ENCODE measurements at places on chromosomes 1 and 21.
A peak's percentile ranks its signal among the peaks of the same experiment; 100 is the strongest.

DNA sequence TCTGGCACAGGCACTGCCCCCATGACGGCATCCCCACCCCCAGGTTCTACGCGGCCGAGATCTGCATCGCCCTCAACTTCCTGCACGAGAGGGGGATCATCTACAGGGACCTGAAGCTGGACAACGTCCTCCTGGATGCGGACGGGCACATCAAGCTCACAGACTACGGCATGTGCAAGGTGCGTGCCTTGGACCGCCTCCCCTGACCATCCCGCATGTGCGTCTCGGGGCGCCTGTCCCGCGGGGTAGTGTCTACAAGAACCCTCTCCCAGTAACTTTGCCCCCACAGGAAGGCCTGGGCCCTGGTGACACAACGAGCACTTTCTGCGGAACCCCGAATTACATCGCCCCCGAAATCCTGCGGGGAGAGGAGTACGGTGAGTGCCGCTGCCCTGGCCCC is 22.6 kb downstream of the FAAP20 start:
- no peak for DNase-seq

GRCh38 chr21:39720126-39720778 is 24.7 kb upstream of the IGSF5 start:
- DNase-seq, result no peak

DNA sequence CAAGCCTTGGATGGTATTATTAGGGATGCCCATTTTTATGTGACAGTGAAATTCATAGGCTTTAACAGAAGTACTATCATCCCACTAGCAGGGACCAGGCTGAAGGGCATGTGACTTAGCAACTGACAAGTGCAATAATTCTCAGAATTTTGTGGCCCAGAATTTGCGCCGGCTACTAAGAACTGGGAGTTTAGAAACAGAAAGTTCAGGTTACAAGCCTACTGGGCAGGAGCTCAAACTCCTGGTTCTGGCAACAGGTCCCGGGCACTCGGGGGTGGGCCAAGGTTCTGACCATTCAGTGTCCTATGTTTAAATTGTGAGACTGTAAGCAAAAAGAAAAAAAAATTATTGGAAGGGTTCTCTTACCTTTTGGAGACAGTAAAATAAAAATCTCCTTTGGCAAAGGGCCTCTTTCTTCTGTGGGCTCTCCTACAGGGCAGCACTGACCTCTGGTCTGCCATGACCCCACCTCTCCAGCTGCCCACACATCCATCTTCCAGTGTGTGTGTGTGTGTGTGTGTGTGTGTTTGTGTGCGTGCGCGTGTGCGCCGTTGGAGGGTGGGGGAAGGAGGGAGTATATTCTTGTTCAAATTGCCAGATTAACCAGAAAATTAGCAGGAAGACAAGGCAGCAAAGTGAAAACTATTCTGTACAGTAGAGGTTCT is 26.1 kb downstream of the IRF2BP2 start:
- no peak for DNase-seq

GRCh38 chr1:232743999-232744398 is 61.2 kb upstream of the MAP10 start:
- DNase-seq, result no peak

- no peak for DNase-seq
Observed at GRCh38 chr1:31428436-31429221, 15.6 kb downstream of the SERINC2 start.

DNA sequence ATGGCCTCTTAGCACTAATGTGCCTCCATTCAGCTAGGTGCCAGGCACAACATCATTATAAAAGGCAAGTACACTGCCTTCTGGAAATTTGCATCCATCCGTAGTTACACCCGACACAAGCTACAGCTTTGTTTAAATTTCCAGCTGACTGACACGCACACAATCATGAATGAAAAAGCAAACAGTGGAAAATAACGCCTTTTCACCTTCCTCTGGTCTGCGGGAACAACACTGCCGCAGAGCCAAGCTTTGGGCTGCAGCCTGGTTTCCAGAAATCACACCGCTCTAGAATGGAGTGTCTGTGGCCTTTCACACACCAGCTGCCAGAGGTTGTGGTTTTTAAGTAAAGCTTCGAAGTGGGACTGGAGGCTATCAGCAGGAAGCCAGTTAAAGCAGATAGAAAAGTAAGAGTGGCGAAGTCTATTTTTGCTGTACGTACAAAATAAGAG is 142.8 kb upstream of the COA6 start:
- DNase-seq, result no peak

GRCh38 chr1:173112129-173112528 is 61.4 kb upstream of the TNFSF18 start:
- DNase-seq, result peak; percentile 96

DNA sequence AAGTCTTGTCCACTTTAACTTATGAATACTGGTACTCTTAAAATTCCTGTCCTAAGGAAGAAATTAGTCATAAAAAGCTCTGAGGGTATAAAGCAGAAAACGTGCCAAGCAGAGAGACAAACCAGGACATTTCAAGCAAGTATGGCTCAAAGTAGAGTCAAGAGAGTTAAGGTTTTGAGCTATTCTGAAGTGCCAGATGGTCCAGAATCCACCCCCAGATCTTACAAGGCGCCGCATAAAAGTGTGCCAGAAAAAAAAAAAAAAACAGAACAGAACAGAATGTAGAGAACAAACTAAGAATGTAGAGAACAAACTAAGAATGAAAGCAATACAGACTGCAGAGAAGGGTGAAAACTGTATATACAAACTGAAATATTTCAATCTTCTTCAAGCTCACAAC is 12.5 kb downstream of the EPS15 start:
- DNase-seq, result no peak

GRCh38 chr1:1602968-1603506 is 3.1 kb upstream of the FNDC10 start:
- DNase-seq, result no peak

Data from SIG-M5 (cell line).